Activated CD4-positive, CD25-positive, alpha-beta regulatory T cell treated with anti-CD3 and anti-CD28 coated beads, Interleukin-2, amount 50 U/mL, for 16 hours (primary cell): ENCODE measurements at places on chromosomes 1 and 21.

- no peak for DNase-seq
Observed at GRCh38 chr1:158552296-158552695, 1.9 kb downstream of the OR6Y1 start.

- no peak for DNase-seq
Observed at GRCh38 chr1:11273595-11274234, 717 bp downstream of the UBIAD1 start.

DNA sequence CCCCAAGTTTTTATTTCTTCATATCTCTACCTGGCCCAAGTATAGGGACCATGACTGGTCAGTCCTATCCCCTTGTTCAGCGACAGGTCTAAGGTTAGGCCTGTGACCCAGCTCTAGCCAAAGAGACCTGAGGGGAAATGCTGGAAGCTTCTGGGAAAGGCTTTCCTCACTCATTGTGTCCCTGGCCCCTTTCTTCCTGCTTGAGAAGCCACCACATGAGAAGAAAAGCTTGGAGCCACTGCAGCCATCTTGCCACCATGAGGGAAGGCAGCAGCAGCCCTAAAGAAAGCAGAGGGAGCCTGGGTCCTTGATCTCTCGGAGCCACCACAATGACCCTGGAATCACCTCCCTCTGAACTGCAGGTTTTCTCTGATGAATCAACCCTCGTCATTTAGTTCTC is 43.4 kb downstream of the ATF3 start:
- DNase-seq, result no peak

DNA sequence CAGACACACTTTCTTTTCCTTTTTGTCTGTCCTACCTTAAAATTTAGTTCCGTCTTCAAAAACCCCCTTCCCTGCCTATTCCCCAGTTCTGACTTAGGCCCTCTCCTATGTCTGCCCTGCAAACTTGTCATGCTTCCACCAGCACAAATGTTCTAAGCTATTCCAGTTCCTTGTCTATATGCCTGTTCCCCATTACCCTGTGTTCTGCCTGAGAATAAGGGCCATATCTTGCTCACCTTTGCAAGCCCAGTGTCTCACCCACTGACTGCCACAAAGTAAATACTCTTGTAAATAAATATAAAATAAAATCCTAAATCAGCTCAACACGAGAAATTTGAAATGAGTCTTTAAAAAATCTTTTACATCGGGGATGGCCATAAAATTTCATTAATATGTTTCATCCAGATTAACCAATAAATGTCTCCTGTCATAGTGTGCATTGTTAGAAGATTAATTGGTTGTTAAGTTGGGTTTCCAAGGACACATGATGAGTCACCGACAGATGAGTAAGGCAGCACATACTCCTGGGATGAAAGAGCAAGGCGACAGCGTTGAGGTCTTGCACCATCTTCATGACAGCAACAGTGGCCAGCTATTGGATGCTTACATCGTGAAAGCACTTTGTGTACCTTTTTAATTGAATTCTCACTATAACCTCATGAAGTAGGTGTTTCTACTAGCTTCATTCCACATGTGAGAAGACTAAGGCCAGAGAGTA is 92.6 kb upstream of the NGF start:
- DNase-seq, result no peak

GRCh38 chr1:29356663-29357062 is 120.3 kb downstream of the PTPRU start:
- DNase-seq, result no peak

DNA sequence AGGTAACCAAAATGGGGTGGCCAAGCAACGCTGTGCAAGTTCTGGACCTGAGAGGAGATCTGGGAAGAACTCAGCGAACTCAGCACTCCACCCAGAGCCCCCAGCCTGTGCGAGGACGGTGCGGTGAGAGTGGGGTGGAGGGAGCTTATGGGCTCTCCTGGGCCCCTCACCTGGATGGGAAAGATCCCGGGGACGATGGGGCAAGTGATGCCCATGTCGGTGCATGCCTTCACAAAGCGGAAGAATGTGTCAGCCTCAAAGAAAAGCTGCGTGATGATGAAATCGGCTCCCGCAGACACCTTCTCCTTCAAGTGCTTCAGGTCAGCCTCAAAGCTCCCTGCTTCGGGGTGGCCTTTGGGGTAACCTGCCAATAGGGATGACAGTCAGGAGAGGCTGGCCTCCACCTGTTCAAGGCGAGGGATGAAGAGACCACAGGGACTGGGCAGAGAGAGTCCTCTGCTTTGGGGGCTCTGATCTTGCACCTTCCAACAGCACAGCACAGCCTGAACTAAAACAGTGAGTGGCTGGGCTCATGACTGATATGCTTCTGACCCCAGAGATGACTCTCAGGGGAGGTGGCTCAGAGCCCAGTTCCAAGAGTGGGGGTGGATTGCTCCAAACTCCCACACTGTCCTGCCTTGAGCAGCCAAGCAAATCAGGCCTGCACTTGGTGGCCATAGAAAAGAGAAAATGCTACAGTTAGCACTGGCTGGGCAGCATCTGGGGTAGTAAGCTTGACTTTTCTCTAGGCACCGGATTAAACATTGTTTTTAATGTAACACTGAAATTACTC is 9.5 kb downstream of the MTHFR start:
- no peak for DNase-seq

DNA sequence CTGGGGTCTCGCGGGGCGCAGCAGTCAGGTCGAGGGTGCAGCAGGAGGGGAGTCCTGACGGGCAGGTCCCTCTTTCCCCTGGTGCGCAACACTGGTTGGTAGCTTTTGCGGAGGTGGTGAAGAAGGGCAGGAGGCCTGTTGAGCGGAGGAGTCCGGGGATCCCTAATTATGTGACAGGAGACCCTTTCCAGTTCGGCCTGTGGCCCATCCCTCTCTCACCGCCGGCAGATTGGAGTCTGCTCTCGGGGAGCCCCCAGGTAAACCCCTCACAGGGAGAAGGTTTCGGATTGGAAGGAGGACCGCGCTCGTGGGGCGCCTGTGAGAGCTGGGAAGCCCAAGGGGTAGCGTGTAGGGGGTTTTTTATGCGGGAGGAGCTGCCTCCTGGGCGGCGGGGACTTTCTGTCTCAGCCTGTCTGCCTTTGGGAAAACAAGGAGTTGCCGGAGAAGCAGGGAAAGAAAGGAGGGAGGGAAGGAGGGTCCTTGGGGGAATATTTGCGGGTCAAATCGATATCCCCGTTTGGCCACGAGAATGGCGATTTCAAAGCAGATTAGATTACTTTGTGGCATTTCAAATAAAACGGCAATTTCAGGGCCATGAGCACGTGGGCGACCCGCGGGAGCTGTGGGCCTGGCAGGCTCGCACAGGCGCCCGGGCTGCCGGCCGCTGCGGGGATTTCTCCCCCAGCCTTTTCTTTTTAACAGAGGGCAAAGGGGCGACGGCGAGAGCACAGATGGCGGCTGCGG is 9.5 kb downstream of the SIM2 start:
- DNase-seq, result no peak

DNA sequence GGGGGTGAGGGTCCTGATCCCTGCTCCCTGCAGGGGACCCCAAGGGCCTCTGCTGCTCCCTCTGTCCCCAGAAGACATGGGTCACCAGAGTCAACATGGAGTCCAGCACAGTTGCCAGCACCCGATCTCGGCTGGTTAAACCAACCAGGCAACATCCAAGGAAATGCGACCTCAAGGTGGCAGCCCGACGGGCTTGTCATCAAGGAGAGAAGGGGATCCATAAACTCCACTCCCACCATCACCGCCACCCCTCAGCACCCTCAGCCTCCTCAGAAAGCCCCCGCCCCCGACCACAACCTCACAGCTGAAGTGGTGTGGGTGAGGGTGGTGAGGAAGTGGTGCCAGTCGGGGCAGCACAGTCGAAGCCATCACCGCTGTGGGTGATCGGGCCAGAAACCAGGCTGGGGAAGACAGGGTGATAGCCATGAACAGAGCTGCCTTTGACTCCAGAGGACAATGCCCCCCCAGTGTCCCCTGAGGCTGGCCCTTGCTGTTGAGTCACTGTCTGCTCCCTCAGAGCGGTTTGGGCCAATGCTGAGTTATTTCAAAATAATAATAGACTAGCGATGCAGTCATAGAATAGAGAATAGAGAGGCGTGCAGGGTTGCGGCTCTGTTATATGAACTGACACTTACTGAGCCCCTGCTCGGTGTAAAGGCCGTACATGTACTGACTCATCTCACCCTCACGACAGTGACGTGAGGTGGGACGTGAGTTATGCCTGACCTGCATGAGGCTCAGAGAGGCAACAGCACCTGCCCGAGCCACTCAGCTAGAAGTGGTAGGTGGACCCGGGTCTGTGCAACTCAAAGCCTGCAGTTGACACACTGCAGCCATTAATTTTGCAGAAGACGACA is 88.7 kb upstream of the IFFO2 start:
- DNase-seq, result no peak

GRCh38 chr1:244815600-244816099 is 19.8 kb upstream of the COX20 start:
- no peak for DNase-seq

- DNase-seq, result no peak
Observed at GRCh38 chr1:232940262-232940661, 10.1 kb upstream of the NTPCR start.

DNA sequence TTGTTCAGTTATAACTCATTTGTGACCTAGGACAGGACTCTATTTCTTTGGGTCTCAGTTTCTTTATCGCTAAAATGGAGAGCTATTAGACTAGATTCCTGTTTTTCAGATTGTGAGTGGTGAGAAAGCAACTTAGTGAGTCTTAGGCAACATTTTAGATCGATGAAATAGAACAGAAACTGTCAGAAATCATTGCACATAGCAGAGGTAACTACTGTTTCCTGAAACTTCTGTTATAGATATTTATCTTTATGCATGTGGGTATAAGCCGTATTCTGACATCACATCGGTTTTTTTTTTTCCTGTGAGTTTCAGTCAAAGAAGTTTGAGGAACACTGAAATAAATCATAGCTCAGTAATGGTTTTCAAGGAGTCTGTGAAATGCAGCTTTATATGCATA is 42.1 kb upstream of the DNAJC6 start:
- DNase-seq, result no peak

DNA sequence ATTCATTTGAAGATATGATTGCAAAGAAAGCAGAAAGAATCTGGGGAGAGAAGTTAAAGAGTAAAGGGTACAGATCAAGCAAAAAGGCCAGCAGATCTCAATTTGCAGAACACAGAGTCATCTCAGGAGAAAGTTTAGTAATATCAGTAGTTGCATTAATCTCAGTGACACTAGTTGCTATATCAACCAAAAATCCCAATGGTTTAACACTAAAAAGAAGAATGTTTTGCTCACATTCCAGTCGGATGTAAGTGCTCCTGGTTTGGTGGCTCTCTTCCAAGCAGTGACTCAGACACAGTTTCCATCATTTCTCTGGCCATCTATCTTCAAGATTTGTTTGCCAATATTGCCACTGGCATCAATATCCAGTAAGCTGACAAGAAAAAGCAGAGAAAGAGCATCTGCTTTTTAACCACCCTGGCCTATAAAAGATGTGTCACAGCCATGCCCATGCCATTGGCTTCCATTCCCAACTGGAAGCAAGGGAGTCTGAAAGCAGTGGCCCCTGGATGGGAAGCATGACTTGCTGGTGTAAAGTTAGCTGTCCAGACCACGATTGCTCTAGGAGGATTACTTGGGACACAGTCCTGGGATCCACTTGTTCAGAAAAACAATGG is 45.5 kb upstream of the AIM2 start:
- no peak for DNase-seq

GRCh38 chr1:151739590-151740355 is 18.5 kb downstream of the RIIAD1 start:
- no peak for DNase-seq
